ENCODE measurements at places on chromosomes 4 and X.

GRCh38 chr4:122666527-122667245, 45.8 kb upstream of the IL21 start:
- DNase-seq = no peak

DNA sequence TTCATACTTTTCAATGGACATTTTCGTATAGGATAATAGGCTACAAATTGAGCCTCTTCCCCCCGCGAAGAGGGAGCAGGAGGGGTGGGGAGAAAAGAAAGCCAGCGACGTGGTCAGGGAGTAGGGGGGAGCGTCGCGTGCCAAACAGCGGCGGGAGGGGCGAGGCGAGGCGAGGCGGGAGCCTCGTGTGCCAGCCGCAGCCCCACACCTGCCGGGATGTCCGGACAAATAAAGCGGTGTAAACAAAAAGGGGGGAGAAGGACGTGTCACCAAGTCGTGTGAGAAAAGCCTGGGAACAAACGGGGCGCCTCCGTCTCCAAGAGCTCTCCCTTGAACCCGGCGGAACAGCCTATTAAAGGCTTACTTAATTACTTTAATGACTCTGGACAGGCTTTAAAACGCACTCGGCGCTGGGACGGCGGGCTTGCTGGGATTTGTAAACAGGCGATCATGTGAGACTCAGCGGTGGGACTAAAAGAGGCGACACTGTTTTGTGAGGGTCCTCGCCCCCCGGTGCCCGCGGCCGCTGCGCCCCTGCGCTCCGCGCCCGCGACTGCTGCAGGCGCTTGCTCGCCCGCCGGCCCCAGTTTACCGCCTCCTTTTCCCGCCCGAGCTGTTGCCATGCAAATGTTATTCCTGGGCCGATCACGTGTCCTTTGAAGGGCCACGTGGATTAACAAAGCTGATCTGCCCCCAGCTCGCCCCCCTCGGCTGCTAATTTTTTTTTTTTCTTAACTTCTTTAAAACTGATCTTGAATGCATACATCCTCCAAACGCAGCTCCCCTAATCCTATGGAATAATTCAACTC, at the start of gene HELT:
Gene HELT, plus strand, starts transcription at position 527 of the 809 bp plus-strand sequence. CDS start 439 bp downstream, outside the sequence.
- DNase-seq = no peak

DNA sequence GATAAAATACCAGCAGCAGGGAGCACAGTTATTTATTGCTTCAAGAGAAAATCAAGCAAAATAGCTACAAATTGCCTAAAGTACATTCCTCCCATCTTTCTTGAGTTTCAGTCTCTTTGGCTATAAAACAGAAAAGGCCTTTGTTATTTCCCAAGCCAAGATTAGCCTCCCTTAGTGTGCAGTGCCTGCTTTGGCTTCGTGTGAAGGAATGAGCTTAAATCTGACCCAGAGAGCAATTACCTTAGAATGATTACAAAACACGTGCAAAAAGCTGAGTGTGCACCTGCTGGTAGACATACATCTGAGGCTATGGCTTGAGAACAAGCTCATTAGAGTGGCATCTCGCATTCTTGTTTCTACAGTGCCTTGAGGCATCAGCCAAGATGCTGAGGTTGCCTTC, 250.8 kb downstream of the C4orf33 start:
- no peak for DNase-seq

DNA sequence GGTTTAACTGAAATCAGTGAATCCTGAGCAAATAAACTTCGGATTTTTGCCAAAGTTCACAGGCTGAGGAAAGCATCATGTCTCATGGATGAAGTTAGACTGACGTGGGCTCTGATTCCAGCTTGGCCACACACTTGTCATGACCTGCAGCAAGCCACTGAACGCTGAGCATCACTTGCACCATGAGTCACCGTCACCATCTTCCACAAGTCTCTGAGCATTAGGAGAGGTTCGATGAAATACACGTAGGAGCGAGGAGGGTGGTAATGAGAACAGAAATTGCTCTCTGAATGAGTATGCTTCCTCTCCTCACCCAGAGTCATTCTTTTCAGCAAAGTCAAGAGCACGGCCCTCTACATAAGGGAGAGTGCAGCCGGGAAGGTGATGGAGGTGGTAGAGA, 3.8 kb upstream of the TRIML2 start:
- DNase-seq = no peak

GRCh38 chr4:147103403-147103946, 157.8 kb upstream of the TTC29 start:
- no peak for DNase-seq

DNA sequence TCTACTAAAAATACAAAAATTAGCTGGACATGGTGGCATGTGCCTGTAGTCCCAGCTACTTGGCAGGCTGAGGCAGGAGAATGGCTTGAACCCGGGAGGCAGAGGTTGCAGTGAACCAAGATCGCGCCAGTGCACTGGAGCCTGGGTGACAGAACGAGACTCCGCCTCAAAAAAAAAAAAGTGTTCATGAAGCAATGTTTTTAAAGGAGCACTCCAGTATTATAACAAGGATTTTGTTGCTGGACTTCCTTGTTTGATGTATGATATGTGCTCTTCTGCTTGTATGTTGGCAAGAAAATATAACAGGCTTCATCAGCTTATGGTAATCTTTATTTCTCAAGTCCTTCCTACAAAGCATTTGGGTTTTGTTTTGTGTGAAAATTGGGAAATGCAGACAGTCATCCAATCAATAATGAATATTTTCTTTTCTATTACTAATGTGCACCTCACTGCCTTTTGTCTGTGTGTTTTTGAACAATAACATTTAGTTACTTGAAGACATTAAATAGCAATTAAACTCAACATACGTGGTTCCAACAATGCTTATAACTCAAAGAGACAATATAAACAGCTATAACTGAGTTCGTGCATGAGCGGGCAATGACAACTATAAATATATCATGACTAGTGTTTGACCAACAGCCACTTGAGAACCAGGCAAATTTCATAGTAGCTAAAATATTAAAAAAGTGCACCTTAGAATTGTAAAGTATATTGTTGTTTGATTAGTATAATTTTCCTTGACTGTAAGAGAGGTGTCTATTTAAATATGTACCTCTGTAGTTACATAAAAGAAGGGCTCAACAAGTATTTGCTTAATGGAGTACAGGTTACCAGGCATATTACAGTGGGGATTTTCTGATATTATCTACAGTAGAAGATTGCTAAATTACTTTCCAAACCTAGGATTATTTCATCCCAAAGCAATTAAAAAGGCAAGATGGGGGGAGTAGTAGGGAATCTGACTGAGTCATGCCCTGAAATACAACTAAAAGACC, 210.7 kb downstream of the PPP3CA start:
- no peak for DNase-seq

DNA sequence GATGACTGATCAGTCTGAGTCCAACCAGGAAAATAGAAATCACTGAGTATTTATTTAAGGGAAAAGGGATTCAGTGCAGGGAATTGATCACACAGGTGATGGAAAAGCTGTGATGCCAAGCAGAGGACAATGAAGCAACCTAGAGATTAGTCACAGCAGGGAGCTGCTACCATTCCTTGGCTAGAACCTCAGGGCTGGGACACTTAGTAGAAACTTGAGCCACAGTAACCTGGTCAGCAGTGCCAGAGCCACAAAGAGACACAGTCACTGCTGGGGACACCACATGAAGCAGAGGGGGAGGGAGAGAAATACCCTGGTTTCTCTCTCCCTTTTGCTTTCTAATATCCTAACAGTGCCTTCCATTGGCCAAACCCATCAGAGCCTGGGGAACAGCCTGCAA, 38.7 kb downstream of the RTL9 start:
- no peak for DNase-seq

- no peak for DNase-seq
Measured at GRCh38 chrX:77731821-77732419, 54.1 kb downstream of the ATRX start.

DNA sequence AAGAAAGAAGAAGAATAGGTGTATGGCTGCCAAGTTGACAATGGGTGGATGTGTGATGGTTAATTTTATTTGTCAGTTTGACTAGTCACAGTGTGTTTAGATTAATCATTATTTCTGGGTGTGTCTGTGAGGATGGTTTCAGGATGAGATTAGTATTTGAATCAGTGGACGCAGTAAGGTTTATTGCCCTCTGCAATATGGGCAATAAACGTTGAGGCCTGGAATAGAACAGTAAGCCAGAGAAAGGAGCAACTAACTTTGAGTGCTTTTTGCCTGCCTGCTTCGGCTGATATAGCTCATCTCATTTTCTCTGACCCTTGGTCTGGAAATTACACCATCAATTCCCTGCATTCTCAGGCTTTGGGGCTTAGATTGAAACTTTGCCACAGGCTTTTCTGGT, 140.8 kb upstream of the SPANXN4 start:
- no peak for DNase-seq

DNA sequence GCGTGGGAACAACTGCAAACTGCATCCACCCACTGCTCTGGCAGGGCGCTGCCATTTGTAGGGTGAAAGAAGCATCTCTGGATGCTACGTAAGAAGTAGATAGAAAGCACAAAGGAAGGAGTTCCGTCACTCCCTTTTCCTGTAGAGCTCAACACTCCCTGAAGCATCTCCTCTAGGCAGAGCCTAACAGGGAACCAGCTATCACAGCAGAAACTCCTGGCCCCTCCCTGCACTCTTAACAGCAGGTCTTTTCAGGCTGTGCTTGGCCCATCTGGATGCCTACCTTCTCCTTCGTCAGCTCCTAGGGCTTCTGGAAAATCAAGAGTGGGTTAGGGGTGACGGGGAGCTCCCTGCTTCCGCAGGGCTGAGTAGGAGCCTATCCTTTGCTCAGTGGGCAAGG, 112.9 kb upstream of the TLL1 start:
- DNase-seq = no peak

DNA sequence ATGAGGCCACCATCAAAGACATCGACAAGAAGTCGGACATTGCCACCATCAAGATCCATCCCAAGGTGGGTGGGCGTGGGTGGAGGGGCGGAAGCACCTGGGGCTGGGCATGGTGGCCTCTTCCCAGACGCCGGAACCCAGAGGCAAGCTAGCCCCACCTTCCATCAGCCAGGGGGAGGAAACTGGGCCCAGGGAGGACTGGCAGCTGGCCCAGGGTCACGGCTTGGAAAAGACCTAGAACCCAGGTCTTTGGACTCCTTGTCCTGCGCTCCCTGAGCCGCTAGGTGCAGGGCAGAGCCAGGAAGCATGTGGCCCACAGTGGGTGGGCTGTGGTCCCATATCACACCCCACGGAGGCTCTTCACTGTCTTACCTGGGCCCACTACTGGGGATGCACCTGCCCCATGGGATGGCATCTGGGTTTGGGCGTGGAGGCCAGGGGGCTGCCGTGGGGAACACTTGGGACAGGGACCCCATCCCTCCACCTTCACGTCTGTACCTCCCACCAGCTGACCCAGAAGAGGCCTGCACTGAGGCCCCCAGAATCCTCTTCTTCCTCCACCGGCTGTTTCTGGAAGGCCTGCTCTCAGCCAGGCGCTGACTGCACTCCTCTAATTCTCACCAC, 17.3 kb downstream of the HTRA3 start:
- no peak for DNase-seq

- no peak for DNase-seq
Measured at GRCh38 chr4:111046811-111047210, 423.9 kb upstream of the PITX2 start.

DNA sequence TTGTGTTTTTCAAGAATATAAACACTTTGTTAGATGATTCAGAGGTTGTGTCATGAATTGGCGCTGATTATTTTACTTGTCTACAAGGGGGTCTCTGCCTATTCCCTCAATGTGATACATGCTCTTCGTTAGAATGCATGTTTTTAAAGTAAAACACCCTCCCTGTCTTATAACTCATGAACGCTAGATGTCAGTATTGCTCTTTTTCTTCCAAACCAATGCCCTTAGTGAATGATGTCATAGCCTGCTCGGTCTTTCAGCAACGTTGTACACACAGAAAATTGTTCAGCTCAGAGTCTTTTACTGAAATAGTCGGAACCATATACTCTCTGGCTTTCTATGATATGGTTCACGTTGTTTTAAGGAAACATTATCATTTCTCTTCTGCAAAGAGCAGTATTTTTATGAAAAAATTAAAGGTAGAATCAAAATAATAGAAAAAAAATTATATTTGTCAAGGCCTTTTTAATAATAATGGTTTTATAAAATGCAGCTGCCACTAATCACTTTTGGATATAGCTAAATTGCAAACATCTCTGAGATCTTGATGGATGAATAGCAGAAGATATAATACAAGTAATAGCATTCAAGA, 292.9 kb downstream of the TLL1 start:
- DNase-seq = no peak

GRCh38 chrX:39903343-39903742, 194.4 kb downstream of the BCOR start:
- no peak for DNase-seq

GRCh38 chr4:74205046-74205445, 47.1 kb downstream of the MTHFD2L start:
- DNase-seq = no peak

- no peak for DNase-seq
Measured at GRCh38 chr4:3405176-3405575, 36.6 kb upstream of the HGFAC start.

- no peak for DNase-seq
Measured at GRCh38 chrX:119706616-119707015, 13.6 kb upstream of the SEPTIN6 start.

GRCh38 chr4:45477311-45477733, 646.5 kb downstream of the GABRG1 start:
- DNase-seq = no peak

DNA sequence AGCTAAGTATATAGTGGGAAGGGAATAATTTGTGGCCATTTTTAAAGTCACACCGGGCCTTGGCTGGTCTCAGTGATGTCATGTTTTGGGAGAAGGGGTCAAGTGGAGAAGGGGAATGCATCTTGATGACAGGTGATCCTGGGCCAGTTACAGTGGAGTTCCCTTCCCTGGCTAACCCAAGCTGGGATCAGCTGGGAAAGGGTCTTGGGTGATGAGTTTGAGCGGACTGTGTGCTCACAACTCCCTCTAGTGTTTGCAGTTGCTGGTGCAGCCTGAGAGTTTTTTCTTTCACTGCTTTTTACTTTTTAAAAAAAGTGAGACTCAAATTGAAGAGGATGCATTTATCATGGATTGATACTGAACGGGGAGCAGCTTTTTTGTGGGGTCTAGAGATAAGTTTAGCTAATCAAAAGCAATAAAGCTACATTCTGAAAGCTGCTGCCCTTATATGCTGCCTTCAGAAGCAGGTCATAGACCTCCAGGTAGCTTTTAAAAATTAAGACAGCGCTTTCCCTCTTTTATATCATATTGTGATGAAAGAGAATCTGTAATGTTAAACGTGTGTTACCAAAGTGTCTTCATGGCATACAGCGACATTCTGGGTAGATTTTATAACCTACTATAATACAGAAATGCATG, 164.7 kb downstream of the DCLK2 start:
- no peak for DNase-seq

- DNase-seq = no peak
Measured at GRCh38 chr4:1033840-1034551, 22.6 kb downstream of the FGFRL1 start.

- no peak for DNase-seq
Measured at GRCh38 chrX:66164931-66165330, 884 bp downstream of the HEPH start.

- no peak for DNase-seq
Measured at GRCh38 chrX:110188701-110189558, 129.0 kb downstream of the AMMECR1 start.

- DNase-seq = no peak
Measured at GRCh38 chr4:183867247-183867646, 37.9 kb upstream of the STOX2 start.

- no peak for DNase-seq
Measured at GRCh38 chr4:76904646-76905190, 6.8 kb upstream of the SOWAHB start.

- peak; percentile 69 for DNase-seq
Measured at GRCh38 chrX:153947009-153947769, 2.7 kb upstream of the RENBP start.
